ENCODE measurements at places on chromosomes 4 and X.

DNA sequence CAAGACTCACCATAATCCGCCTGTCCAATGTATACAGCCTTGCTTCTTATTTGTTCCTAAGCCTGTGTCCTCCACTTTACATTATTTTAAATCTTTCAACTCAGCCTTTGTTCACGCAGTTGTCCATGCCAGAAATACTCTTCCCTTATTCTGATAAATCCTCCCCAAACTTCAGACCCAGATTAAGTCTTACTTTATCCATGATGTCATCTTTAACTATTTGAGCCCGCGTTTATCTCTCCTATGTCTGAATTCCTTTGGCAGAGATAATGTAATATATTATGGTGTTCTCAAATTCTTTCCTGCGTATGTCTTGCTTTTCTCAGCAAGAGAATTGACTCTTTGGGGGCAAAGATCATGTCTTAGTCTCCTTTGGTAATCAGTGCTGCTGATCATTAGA lies 129.6 kb downstream of the LUZP4 start:
- DNase-seq, result no peak

GRCh38 chr4:8694226-8694625 lies 101.7 kb downstream of the CPZ start:
- no peak for DNase-seq

DNA sequence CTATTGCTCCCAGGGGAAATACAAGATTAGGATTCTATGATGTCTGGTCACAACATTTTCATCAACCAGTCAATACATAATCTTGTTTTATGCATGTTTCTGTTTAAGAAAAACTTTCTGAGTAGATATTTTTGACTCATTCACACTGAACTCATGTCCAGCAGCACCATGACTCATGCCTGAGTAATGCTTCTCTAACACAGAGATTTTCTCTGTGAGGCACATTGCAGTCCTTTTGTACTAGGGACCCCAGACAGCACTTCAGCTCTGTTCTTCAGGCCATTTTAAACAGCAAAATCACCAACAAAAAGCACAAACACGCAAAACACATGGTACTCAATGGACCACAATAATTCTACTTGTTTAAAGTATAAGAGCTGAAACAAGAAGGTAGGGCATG lies 83.6 kb downstream of the MXRA5 start:
- DNase-seq, result peak; percentile 71

GRCh38 chr4:7420661-7421040 lies 14.1 kb downstream of the PSAPL1 start:
- no peak for DNase-seq

- no peak for DNase-seq
Observed at GRCh38 chr4:74548561-74548960, 103.6 kb downstream of the AREG start.

Measured in ACHN (cell line).